Stimulated activated CD4-positive, alpha-beta T cell treated with anti-CD3 and anti-CD28 coated beads, TNF-alpha, amount 100 ng/mL, for 4 hours (primary cell): ENCODE measurements at places on chromosomes 11 and 22.

- no peak for DNase-seq
Measured at GRCh38 chr11:35276396-35277145, 137.6 kb downstream of the CD44 start.

DNA sequence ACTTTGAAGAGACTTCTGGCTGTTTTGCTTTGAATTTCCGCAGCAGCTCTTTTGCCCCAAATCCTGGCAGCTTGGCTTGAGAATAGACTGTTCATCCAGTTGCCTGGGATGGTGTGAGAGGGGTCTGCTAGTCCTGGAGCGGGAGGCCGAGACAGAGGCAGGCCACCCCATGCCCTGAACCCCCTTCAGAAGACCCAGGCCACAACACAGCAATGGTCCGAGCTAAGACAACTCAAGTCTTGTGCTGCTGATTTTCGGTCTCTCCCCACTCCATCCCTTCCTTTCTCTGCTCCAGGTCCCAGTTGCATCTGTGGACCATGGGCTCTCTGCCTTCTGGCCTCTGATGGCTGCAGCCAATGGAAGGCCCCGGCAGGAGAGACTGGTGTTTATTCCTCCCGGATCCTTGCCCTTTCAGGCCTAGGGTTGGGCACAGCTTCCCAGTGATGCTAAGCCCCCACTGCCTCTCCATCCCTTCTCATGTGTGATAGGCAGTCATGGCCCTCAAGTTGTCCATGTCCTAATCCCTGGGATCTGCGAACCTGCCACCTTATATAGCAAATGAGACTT lies 31.9 kb upstream of the TP53I11 start:
- DNase-seq, result no peak

DNA sequence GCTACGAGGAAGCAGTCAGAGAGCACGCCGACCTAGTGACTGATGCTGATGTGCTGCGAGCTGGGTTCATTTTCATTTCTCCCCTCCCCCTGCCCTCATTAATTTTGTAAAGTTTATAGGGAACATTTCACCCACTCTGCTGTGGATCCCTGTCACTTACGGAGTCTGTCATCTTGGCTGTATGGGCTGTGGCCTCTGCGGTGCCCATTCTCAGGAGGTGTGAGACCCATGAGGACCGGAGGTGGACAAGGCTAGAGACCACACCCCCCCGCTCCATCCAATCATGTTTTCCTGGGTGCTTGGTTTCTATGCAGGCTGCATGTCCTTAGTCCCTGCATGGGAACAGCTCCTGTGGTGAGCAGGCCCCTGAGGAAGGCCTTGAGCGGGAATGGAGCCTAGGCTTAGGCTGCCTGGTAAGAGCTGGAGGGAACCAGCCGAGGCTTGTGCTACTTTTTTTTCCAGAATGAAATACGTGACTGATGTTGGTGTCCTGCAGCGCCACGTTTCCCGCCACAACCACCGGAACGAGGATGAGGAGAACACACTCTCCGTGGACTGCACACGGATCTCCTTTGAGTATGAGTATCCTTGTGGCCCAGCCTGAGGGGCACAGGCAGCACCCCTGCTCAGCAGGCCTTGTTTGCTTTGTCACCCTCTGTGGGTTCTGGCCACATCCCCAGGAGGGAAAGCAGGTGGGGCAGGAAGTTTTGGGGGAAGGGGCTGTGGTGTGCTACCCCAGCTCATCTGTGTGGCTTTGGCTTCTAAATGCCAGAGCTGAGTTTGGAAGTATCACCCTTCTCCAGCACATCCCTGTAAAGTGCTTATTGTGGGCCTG lies 19.1 kb downstream of the CLDN5 start:
- DNase-seq, result no peak

GRCh38 chr11:8426076-8426475 lies 162.4 kb upstream of the LMO1 start:
- no peak for DNase-seq
